T-helper 17 cell (primary cell): ENCODE measurements at places on chromosomes 11 and 22.

GRCh38 chr11:132632641-132633124 is 899.6 kb downstream of the OPCML start:
- no peak for DNase-seq

DNA sequence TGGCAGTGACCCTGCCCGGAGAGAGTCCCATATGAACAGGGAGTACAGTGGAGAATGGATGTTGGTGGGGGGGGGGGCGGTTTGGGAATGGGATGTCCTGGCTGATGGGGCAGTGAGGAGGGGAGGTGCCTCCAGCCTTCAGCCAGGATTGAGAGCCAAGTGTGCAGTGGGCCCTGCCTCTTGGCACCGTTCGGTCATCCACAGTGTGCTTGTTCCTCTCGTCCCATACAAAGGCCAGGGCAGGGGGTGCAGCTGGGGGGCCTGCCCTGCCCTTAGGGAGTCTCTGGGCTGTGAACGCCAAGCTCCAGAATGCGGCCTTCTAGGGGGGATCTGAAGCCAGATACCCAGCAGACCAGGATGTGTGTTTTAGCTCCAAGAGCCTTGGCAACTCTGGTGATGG is 34.0 kb downstream of the KCNC1 start:
- no peak for DNase-seq

DNA sequence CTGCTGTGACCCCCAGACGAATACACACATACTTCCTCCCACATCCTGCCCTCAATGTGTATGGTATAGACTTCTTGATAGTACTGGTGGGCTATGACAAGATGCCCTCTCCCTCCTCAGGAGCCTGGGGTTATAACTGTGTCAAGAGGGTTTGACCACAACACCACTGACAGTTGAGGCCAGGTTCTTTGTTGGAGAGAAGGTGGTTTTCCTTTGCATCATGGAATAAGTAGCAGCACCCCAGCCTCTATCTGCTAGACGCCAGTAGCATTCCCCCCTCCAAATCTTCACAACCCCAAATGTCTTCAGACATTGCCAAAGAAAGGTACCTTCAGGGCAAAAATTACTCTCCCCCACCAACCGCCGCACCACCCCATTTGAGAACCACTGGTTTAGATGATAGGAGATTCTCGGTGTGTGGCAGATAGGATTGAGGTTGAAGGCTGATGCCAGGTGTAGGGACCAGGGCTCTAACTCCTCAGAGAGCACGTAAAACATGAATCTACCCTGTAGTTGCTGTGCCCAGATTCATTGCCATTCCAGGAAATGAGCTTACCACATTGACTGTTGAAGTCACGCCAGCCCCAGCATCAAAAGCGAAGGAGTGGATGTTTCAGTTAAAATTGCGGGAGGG is 5.5 kb upstream of the MYO18B start:
- DNase-seq: no peak

GRCh38 chr11:68038718-68039525 is at the start of gene TCIRG1:
Gene TCIRG1 (plus strand): TSS chr11:68039025. CDS start chr11:68041272, 2,247 bp downstream.
- DNase-seq: peak; percentile 54

GRCh38 chr22:32329202-32329645 is 28.4 kb upstream of the RFPL3 start:
- no peak for DNase-seq

- DNase-seq: no peak
Observed at GRCh38 chr11:130051082-130051481, 18.6 kb upstream of the APLP2 start.

DNA sequence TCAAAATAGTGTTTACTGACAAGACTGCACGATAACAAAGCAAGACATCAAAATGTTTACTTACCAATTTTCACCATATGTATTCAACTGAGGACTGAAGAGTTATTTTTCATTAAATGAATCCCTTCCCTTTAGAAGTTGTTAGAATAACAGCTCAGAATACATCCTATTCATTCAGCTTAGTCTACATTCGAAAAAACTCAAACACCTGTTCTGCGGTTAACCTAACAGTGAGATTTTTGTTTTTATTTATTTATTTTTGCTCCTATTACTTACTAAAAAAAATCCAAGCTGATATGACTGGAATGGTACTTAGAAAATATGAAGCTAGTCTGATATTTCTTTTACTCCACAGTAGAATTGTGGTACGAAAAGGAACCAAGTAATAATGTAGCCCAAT is 10.0 kb downstream of the KCNA4 start:
- DNase-seq: no peak

DNA sequence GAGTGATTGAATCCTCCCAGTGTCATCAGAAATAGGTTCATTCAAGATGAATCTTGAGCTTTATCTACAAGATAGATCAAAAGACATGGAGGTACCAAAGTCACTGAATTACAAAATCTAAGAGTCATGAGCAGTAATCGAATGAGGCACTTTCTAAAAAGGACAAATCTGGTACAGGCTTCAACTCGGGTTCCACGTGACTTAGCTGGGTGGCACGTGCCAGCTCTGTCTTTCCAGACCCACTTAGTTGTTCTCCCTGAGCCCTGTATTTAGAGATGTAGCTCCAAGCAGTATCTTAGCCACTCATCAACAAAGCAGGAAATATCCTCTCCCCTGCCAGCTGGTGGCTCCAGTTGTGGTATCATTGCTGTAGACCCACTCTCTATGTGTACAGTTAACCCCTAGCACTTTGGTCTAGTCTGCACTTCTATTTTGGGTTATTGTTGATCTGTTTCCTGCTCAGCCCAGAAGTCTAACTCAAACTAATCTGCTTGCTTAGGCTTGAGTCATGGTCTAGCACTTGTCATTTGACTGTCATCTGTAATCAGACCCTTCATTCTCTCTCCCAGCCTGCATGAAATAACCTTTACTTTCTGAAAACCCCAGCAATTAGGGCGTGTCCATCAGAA is 528.7 kb downstream of the ETS1 start:
- no peak for DNase-seq

DNA sequence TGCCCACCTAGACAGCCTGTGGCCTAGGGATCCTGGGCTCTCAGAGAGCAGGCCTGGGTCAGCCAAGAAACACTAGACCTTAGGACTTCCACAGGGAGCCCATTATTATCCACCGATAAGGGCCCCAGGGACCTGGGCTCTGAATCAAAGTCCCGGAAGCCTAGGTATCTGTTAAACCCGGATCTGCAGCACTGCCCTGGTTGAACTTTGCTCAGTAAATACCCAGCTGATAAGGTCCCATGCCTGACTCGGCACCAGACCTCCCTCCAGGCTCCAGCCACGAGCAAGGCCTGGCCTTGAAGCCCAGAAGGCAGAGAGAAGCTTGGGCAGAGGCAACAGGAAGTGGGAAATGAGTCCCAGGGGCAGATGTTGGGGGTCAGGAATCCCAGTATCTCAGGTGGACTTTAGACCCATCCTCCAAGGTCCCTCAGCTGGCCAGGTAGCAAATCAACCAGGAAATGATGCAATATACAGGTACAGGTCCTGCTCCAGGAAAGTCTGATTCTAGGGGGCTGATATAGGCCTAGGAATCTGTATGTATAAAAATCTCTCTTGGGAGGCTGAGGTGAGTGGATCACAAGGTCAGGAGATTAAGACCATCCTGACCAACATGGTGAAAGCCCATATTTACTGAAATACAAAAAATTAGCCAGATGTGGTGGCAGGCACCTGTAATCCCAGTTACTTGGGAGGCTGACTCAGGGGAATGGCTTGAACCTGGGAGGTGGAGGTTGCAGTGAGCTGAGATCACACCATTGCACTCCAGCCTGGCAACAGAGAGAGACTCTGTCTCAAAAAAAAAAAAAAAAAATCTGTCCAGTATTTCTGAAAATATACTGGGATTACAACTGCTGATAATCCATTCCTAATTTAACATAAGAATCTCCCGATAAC is 18.7 kb downstream of the POU2AF1 start:
- no peak for DNase-seq

- no peak for DNase-seq
Observed at GRCh38 chr11:85787809-85788760, 22.9 kb downstream of the SYTL2 start.
